T-helper 2 cell (primary cell): ENCODE measurements at places on chromosomes 13 and 19.

GRCh38 chr19:17703824-17704463 lies 15.3 kb upstream of the MAP1S start:
- DNase-seq = peak; percentile 46

GRCh38 chr19:33159893-33160292 lies 28.0 kb downstream of the WDR88 start:
- no peak for DNase-seq

GRCh38 chr13:95463531-95463930 lies 89.0 kb upstream of the CLDN10 start:
- DNase-seq = no peak

DNA sequence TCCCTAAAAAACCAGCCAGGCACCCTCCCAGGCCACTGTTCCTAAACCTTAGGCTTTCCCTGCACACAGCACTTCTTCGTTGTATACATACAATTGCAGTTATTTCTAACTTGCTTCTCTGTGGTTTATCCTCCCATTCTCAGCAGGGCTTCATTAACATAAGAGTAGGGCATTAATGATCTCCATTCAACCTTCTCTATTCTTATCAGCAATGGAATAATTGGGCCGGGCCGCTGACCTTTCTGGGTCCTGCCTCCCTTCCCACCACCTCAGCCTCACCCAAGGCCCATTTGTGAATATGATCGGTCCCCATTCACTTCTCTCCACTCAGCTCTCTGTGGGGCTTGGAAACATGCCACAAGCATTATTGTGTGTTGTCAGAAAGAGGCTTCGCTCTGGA lies 184.2 kb downstream of the SUCLA2 start:
- no peak for DNase-seq

DNA sequence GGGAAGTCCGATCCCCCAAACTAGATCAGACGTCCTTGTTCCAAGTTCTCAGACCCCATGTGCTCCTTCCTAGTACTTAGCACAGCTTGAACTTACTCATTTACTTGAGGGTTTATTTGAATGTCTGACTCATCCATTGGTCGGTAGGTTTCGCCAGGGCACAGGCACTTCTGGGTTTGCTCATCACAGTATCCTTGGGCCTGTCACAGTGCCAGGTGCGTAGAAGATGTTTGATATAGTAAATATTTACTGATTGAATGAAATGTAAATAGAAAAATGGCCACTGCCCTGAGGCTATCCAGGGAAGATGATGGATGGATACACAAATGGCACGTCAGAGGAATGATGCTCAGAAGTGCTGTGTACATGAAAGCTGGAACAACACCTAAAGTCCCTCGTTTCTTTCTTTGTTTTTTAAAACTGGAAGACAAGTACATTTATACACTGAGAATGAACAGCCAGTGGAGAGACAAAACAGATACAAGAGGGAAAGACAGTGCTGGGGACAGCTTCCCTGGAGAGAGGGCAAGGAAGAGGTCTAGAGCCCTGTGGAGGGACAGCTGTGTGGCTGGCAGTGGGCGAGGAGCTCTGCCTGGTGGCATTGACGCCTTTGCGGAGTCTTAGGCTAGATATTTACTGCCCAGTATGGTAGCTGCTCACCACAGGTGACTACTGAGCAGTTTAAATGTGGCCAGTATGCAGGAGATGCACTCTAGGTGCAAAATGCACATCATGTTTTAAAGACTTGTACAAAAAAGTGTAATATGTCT lies 31.2 kb upstream of the KL start:
- DNase-seq = no peak

GRCh38 chr13:102977471-102977870 lies 88.7 kb downstream of the SLC10A2 start:
- DNase-seq = no peak

DNA sequence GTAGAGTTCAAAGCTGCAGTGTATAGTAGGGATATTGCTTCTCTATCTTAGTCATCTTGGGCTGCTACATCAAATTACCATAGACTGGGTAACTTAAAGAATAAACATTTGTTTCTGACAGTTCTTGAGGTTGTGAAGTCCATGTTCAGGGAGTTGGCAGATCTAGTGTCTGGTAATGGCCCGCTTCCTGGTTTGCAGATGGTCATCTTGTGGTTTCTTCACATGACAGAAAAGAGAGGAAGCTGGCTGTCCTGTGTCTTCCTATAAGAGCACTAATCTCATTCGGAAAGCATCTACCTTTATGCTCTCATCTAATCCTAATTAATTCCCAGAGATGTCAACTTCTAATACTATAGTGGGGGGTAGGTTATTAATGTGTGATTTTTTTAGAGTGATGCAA lies 6.2 kb downstream of the ZNF763 start:
- no peak for DNase-seq
